ENCODE measurements at places on chromosomes 16 and 17.

DNA sequence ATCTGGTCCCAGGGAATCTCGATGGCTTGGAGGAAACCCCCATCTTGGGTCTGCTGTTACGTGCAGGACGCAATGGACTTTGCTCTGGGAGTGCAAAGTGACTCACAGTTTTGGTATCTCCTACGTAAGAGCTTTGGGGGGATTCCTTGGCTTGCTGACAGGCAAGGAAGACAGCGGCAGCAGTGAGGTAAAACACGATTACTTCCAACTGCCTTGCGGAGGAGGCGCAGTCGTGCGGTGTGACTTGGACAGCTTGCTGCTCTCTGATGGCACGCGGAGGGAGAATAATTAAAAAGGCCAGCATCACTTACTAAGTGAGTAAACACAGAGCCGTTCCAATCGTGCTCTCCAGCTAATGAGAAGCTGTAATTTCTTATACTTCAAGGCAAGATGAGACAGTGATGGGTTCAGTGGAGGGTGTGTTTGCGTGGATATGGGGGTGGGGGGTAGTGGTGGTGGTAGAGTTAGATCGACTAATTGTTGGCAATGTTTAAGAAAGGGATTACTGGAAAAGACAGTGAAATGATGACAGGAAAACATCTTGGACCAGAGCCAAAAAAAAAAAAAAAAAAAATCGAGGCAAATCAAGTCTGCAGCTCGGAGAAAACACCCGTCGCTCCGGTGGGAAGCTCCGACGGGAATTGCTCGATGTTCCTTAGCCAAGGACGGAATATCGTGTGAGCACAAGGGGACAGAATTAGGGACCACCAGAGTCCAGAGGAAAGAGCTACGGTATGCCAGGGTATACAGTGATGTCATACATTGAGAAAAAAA is 184.8 kb upstream of the ZFHX3 start:
- DNase-seq: peak; percentile 59

- DNase-seq: no peak
Observed at GRCh38 chr16:89765292-89765830, 44.0 kb downstream of the ZNF276 start.

GRCh38 chr17:59837308-59838051 is 55.3 kb downstream of the TUBD1 start:
- peak; percentile 70 for DNase-seq

- peak; percentile 92 for DNase-seq
Observed at GRCh38 chr16:56519459-56520250, at the start of gene BBS2. BBS2 (minus strand) TSS chr16:56520024; CDS start chr16:56519862, 162 bp downstream.

DNA sequence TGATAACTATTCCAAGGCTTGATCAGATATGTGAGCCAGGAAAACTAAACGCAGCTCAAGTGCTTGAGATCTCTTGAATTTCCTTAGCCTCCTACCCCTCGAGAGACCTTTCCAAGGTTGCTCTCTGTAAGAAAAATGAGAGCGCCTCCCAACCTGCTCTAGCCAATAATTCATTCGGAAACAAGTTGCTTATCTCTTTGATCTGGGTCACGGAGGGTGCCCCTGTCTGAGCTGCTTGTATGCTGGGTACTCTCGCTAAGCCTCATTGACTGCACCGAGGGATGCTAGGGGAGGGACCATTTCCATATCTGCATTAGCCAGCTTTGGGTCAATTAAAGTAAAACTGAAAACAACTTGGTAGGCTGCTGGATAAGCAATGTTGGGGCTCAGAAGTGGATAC is 70.1 kb upstream of the SHISA6 start:
- no peak for DNase-seq
